ENCODE measurements at places on chromosomes 7 and 10. TPM values are rescaled to one million over a fixed set of nuclear protein-coding genes. Genes with fewer than 3 reads are reported as not detected.

The NEUROD6 gene
- total RNA-seq: not detected

The MBL2 gene
- not detected for total RNA-seq

The CYP2W1 gene
- not detected for total RNA-seq

The IL15RA gene
- total RNA-seq: 8.0 TPM

The PON2 gene
- total RNA-seq: 6.7 TPM

The CALHM3 gene
- total RNA-seq: not detected

The MAGI2 gene
- 0.05 TPM for total RNA-seq

The WNT8B gene
- not detected for total RNA-seq

The ZP3 gene
- total RNA-seq: 16.7 TPM

The SLC26A5 gene
- total RNA-seq: not detected

The GHRHR gene
- total RNA-seq: not detected

The XRCC2 gene
- total RNA-seq: 13.8 TPM

The LUC7L2 gene
- total RNA-seq: 116 TPM

The EZH2 gene
- 18.9 TPM for total RNA-seq

The CISD1 gene
- 5.1 TPM for total RNA-seq

The ETV1 gene
- total RNA-seq: not detected

The HOXA6 gene
- not detected for total RNA-seq

The IFIT3 gene
- 22.7 TPM for total RNA-seq

The SPDYE16 gene
- total RNA-seq: 0.78 TPM

The ZNF485 gene
- 10.6 TPM for total RNA-seq

The WAPL gene
- 55.0 TPM for total RNA-seq

The PHYH gene
- total RNA-seq: 12.4 TPM

The ZNF138 gene
- 10.3 TPM for total RNA-seq

The NPSR1 gene
- total RNA-seq: not detected

The POR gene
- 72.3 TPM for total RNA-seq

The ZNF680 gene
- 20.4 TPM for total RNA-seq

The C10orf143 gene
- 7.2 TPM for total RNA-seq

The PRTFDC1 gene
- 0.88 TPM for total RNA-seq

The TRUB1 gene
- total RNA-seq: 13.9 TPM

The PRKAR1B gene
- total RNA-seq: 28.7 TPM

The TUBGCP2 gene
- total RNA-seq: 67.7 TPM

The DPYSL4 gene
- 9.4 TPM for total RNA-seq

The MGAM2 gene
- total RNA-seq: not detected

The CHAT gene
- not detected for total RNA-seq

The CPVL gene
- 88.3 TPM for total RNA-seq

Measured in naive thymus-derived CD4-positive, alpha-beta T cell (primary cell).